Endothelial cell of umbilical vein (primary cell): ENCODE measurements at places on chromosomes 5 and 9. TPM values are rescaled to one million over a fixed set of nuclear protein-coding genes. Genes with fewer than 3 reads are reported as not detected.

FGF18 gene
- total RNA-seq, result 0.27 TPM in 1 of 2 replicates, not detected in the other

SMIM33 gene
- not detected in 2 replicates for total RNA-seq

C1QTNF2 gene
- 0.53 TPM in 1 of 2 replicates, not detected in the other for total RNA-seq

CDH18 gene
- not detected in 2 replicates for total RNA-seq

GRCh38 chr9:2697492-2697891, 19.8 kb upstream of the KCNV2 start:
- DNase-seq, result no peak

GRCh38 chr9:77938163-77938562, 93.4 kb downstream of the GNAQ start:
- no peak for DNase-seq

DNA sequence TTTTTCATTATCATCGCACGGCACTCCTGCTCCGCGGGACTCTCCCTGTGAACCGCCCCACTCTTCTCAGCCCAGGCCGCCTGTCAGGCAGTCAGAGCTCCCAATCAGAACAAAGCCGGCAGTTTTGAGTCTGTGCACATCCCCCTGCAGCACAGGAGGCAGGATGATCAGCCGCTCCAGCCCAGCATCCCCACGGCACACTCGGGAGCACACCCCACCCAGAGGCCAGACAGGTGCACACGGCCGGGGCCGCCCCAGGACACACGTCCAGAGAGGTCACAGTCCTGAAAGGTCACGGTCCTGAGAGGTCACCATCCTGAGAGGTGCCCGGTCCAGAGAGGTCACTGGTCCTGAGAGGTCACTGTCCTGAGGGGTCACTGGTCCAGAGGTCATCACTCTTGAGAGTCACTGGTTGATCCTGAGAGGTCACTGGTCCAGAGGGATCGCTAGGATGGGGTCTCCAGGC, 8.4 kb downstream of the TPPP start:
- DNase-seq, result no peak

DNA sequence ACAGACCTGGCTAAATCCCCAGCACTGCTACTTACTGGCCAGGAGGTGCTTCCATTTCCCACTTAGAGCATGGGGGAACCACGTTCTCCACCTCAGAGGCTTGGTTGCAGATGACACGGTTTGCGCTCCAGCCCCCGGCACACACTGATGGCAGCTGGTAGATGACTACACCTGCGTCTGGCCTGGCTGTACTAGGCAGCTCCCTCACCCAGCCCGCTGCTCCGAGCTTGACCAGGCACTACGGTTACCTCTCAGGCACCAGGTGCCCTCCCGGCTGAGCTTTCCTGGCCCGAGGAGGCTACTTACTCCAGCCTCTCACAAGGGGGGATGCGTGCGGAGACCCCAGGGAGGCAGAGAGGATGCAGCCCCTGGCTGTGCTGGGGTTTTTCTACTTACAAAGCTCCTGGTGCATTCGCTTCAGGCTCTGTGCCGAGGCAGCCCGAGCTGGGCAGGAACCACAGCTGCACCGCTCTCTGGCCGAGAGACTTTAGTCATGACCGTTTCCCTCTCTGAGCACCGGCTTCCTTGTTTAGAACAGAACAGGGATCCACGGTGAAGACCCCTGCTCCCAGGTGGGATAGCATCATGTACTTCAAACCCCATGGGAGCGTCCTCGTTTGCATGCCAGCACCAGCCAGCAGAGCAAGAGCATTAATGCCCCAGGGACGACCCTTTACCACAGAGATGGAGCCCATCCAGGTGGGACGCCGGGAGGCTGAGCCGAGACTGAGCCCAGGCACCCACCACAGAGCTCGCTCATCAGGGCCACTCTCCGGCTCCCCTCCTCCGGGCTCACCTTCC, 7.6 kb upstream of the GBGT1 start:
- no peak for DNase-seq

GRCh38 chr5:127517480-127518318, at the start of gene PRRC1:
PRRC1 (plus strand) TSS chr5:127517640; CDS start chr5:127523480, 5,840 bp downstream.
- DNase-seq, result peak; percentile 81

- peak; percentile 67 for DNase-seq
Measured at GRCh38 chr5:112551419-112552032, 132.4 kb upstream of the EPB41L4A start.
